Inflammatory macrophage treated with lipopolysaccharide for 1 hour (primary cell): ENCODE measurements at places on chromosomes 5 and 9.

DNA sequence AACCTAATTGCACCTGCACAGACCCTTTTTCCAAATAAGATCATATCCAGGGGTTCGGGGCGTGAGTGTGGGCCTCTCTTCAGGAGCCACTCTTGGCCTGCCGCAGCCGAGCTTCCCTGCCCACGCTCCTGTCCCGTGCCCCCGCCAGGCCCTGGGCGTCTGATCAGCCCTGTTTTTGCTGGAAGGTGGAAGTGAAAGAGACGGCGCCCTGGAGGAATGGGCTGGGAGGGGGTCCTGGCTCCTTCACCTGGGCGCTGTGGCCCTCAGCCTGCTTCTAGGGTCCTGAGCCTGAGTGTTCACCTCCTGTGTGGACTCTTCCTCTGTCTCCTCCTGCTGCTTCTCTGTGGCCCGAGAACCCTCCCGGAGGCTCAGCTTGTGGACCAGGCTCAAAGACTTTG lies 11.2 kb upstream of the COL5A1 start:
- DNase-seq: no peak

DNA sequence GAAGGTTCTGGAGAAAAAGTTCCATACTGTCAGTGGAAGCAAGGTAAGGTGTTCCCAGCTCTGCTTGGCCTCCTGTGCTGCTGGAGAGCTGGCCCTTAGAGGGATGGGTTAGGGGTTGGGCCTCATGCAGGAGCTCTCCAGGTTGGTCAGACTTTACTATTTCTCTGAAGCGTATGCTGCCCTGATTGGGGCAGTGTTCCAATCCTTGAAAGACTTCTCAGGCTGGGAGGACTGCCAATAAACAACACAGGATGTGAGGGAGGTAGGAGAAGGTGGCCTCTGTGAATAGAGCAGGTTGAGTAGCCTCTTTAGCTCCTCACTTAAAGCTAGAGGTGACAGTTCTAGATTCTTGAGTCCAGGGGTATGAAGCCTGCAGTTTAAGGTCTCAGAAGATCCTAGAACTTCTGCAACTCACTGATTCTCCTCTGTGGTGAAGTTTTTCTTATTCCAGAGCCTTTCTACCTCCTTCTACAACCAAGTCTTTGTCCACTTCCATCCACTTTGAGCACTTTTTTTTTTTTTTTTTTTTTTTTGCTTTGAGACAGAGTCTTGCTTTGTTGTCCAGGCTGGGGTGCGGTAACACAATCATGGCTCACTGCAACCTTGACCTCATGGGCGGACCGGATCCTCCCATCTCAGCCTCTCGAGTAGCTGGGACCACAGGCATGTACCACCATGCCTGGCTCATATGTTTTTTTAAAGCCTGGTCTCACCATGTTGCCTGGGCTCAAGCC lies 3.0 kb downstream of the HNRNPAB start:
- no peak for DNase-seq

- no peak for DNase-seq
Measured at GRCh38 chr9:69001921-69002320, 12.0 kb downstream of the PRKACG start.

- DNase-seq: no peak
Measured at GRCh38 chr9:128125580-128126354, 1.8 kb downstream of the PTGES2 start.

- DNase-seq: no peak
Measured at GRCh38 chr5:665541-665955, 27.6 kb downstream of the TPPP start.

DNA sequence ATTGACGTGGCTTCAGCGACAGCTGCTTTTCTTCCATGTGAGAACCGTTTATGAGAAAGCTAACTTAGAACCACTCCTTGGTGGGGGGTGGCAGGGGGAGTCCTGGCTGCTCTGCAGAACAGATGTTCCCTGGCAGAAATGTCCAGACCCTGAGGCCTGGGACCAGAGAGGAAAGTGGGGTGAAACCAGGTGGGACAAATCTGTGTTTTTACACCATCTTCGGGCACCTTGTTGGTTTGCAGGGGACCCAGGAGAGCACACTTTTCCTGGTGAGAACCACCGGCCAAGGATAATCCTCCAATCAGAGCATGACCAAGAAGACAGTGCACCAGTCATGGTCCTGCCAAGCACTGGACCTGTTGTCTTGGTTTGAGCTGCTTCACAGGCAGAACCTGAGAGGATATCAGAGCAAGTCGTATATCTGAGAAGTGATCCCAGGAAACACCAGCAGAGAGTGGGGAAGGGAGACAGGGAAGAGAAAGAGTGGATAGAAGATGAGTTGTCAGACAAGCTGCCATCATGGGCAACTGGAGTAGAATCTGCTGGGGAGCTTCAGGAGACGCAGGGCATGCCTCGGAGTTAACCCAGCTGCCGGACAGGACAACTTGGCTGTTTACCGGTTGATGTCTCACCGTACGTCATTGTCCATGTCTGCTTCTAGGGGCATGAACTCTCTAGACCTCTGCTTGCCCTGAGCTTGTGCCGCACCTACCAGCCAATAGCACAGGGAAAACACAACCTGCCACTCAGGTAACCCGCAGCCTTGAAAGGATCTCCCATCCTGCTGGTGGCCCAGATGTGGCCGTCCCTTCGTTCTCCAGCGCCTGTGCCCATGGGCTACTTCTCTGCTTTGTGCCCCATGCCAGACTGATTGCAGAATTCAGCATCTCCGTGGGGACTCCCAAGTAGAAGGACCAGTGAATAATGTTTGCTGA lies 178.4 kb upstream of the MVB12B start:
- DNase-seq: no peak

DNA sequence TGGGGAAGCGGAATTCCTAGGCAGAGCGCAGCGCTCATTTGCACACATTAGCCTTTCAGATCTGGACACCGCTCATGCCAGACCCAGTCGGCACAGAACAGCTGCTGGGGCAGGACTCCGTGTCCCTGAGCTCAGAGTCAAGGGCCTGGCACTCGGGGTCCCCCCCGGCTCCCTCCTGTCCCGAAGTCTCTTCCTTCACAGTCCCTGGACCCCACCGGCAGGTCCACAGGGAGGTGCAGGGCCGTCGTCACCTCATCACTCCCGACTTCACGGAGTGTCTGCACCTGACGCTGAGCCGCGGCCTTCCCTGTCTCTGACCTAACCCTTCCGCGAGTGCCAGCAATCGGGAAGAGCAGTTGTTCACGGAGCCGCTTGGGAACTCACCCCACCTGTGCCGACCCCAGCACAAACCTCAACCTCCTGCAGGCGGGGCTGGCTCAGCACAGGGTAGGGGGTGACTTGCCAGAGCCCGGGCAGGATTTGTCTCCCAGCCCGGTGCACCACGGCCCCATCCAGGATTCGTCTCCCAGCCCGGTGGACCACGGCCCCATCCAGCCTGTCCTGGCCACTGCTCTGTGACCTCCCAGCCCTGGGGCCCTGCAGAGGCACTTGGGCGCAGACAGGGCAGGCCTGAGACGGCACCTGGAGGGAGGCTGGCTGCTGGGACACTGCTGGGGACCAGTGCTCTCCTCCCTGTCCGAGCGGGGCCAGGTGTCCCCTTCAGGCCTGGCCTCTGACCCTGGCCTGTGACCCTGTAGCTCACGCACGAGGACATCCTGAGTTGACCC lies 9.9 kb upstream of the SLC9A3 start:
- DNase-seq: no peak

GRCh38 chr9:126506361-126507317 lies 107.1 kb upstream of the LMX1B start:
- no peak for DNase-seq

- DNase-seq: peak; percentile 1
Measured at GRCh38 chr5:137075163-137075970, 423.8 kb downstream of the SPOCK1 start.

DNA sequence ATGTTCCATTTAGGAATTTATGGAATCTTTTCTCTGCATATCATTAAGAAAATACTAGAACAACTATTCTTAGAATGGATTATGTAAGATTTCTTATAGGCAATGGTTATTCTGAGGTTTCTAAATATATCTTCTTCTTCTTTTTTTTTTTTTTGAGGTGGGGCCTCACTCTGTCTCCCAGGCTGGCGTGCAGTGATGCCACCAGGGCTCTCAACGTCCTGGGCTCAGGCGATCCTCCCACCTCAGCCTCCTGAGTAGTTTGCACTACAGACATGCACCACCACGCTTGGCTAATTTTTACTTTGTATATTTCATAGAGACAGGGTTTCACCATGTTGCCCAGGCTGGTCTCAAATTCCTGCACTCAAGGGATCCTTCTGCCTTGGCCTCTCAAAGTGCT lies 137.2 kb downstream of the SREK1 start:
- DNase-seq: peak; percentile 61

DNA sequence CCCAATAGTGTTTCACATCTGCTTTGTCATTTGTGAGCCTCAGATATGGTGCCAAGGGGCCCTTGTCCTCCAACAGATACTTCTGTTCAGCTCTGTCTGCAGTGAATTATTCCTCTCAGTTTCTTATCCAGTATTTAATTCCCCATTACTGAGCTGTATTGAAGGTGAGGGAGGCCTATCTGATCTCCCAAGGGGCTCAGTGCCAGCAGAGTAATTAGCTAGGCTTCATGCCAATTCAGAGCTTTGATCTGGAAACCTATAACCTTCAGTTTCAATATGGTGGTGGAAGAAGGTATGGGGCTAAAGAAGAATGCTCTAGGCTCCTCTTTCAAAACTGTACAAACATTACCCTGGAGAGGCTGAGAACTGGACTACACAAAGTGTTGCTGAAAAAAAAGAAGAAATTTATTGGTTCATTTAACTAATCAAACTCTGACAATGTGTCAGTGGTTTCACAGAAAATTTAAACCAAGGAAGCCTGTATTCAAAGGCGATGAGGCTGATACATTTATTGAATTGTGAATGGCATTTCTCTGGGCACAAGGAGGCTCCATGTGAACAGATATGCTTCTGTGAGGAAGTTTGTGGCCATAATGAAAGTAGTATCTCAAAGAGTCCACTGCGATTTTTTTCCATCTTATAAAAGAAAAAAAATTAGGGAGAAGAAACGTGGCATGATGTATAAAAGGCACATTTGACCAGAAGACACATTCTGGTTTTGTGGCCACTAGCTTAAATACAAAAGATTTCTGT lies 397.8 kb downstream of the TLE4 start:
- no peak for DNase-seq

DNA sequence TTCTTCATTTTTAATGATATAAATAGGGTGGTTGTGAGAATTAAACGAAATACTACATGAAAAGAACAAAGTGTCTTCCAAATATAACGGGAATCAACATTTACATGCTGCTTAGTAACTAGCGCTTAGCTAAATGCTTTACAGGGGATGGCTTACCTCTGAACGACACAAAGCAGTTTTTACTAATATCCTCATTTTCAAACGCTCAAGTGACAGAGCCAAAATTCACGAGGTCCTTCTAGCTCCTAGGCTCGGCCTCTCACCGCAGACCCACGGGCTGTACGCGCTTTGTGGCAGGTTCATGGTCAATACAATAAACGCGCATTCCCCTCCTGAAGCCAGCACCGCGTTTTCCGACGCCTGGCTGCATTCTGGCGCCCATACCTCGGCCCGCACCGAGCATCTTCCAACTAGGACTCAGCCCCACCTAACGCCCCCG lies 442 bp downstream of the ZNF510 start:
- no peak for DNase-seq

GRCh38 chr5:100683881-100684280 lies 148.7 kb downstream of the FAM174A start:
- no peak for DNase-seq

- no peak for DNase-seq
Measured at GRCh38 chr9:95725045-95725444, 150.4 kb upstream of the ERCC6L2 start.

DNA sequence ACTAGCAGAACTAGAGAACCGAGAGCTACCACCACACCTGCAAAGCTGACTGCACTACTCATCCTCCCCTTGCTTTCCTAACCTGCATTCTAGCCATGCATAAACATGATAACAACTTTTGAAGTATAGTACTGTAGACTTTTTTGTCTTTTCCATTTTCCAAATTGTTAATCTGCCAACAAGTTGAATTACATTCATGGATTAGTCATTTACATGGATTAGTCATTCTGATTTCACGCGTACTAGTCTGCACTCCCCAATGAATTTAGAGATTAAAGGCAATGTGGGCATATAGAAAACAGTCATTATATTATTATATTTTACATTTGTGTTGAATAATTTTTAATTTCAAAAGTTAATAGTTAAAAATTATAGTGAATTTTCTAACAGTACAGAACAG lies 81.4 kb downstream of the EDIL3 start:
- DNase-seq: no peak

DNA sequence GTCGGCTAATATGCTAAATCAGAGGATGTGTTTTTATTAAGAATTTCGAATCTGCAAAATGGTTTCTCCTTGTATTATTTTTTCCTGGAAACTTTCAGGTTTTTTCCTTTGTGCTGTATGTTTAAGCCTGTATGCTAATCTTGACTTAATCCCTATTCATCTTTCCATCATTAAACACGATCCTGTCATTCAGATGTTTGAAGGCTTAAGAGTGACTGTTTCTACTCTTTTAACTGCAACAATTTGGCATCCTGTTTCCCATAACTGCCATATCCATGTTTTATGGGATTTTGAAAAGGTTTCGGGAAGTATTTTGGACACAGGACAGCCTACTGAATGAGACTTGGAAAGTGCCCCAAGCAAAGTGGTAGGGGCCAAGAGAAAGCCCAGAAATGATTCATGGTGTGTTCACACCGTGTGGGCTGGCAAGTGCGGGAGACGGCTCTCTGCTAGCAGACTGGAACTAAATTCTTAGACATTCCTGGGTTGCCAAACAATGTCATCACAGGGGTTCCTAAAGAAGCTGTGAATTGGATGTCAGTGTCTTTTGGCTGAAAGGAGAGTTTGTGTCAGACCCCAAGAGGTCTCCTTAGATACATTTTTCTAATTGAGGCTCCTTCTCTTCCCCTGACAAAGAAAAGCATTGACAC lies 125.4 kb upstream of the ADAMTS16 start:
- no peak for DNase-seq

- no peak for DNase-seq
Measured at GRCh38 chr9:78753039-78753438, 456.1 kb downstream of the PSAT1 start.

GRCh38 chr9:134301387-134302129 lies 24.7 kb upstream of the RXRA start:
- no peak for DNase-seq

DNA sequence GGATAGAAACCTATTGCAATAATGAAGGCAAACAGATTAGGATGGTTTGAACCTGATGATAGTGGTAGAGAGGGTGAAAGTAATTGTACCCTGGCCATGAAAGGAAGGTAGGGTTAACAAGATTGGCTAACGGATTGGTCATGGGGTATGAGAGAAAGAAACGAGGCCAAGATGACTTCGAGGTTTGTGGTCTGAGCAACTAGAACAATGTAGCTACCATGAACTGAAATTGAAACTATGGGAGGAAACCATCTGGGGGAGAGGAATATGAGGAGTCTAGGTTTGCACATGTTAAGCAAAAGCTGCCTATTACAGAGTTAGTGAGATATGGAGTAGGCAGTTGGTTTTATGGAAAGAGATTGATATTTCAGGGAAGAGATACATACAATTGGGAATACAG lies 406.0 kb downstream of the PRELID2 start:
- DNase-seq: no peak

- DNase-seq: no peak
Measured at GRCh38 chr5:146310540-146310939, 28.1 kb upstream of the POU4F3 start.

GRCh38 chr9:30536494-30536893 lies 1847.9 kb upstream of the ACO1 start:
- DNase-seq: no peak
